ENCODE measurements at places on chromosomes 11 and 22.
A peak's percentile ranks its signal among the peaks of the same experiment; 100 is the strongest.

- no peak for DNase-seq
These were observed 84.8 kb downstream of the UVRAG start for GRCh38 chr11:75899806-75900205.

- DNase-seq, result no peak
These were observed 148.5 kb upstream of the HSD17B12 start for GRCh38 chr11:43532041-43532440.

DNA sequence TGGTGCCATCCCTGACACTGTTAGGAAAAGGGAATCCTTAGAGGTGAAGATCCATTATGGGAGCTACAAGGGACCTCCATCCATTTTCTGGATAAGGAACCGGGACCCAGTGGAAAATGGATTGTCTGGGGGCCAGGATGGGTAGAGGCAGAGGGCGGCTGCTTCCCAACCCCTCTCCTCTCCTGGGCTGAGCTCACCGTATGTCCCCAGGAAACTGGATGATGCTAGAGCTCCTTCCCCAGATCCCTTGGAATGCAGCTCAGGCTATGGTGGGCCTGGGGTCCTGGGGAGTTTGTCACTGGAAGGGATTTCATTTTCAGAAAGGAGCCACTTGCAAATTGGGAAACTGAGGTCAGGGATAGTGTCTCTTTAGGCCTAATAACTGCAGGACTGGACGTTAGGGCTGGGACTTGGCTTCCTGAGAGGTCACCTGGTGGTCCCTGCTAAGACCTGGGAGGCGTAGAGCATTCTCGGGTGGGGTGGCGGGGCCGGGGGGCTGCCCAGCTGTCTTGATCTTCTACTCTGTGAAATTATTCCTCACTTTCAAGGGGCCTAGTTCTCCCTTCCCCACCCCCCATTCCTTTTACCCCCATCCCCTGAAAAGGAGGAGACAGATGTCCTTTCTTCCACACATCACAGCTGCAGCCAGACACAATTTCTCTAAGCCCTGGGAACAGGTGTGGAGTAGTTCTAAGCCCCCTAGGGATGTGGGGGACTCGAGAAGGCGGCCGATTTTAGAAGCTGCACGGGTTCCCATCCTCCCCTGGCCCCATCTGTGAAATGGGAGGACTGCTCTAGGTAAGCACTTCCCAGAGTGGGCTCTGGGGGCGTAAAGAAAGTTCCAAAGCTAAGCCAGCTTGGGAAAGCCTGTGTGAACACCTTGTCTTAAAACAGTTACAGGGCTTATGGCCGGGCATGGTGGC, 99.8 kb downstream of the PKNOX2 start:
- no peak for DNase-seq

DNA sequence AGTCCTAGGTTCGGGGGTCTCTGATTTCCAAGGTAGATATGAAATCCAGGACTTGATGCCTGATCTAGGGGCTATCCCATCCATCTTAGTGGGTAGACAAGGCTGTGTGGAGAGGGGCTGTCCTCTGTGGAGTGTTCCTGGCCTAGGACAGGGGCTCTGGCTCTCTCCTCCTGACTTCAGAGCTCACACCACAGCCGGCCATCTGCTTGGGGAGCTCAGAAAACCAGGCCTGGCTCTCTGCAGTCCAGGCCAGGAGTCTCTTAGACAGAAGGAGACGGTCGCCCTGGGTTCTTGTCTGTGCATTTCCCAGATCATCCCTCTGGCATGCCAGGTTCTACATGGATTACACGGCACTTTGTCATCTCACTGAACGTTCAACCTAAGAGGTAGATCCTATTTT, 17.9 kb downstream of the TUB start:
- DNase-seq, result no peak

DNA sequence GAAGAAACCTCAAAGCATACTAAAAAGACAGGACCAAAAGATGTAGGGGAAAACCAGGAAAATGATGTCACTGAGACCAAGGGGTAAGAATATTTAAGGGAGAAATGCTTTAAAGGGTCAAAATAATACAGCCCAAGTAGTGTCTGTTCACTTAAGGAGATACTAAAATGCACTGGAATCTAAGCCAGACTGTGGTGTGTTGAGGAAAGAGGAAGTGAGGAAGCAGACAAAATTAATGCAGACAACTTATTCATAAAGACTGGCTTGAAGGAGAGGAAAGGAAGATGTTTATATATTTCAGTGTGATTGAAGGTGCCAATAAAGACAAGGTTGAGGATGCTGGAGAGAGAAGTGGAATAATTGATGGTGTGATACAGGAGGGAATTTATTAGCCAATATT, 15.7 kb downstream of the ZNF215 start:
- no peak for DNase-seq

- no peak for DNase-seq
These were observed 15.3 kb upstream of the RASL10A start for GRCh38 chr22:29330753-29331152.

DNA sequence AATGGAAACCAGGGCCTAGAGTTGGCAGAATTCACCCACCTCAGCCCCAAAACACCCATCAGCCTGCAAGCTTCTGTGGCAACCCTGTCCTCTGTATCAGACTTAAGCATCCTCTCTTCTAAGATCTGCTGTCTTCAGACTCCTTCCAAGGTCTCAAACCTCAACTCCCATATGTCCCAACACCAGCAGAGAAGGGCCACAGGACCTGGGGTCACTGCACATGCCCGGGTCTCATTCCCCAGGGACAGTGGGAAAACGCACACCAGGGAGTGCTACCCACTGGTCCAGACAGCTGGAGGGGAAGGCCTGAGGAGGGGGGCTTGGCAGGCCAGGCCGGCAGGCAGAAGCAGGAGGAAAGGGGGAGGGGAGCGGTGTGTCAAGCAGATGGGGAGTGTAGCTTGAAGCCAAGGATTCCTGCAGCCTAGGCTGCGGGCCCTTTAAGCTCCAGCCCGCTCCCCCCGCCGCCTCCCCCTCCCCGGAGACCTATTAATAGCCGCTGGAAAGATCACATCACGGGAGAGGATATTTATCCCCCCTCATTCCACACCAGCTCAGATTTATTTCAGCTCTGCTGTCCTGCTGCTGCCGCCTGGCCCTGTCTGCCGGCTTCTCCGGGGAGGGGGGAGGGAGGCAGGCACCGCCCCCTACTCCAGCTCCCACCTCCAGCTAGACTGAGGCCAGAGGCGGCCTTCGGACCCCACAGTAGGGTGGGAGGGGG, 16.7 kb downstream of the BCL9L start:
- DNase-seq, result peak; percentile 56

DNA sequence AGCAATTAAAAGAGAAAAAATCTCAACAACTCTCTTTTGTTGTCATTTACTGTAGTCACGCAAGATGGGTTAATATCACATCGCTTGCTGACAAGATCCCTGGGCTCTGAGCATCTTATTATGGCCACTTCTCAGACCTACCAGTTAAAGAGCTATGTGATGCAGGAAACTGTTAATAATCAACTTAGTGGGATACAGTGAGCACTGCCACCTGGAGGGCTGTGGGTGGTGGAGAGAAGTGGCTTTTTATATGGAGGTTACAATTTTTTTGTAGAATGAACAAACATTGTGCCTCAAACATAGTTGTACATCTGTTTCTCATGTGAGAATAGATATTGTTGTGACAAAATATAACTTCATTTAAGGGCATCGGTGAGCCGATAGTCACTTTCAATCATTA, 181.0 kb downstream of the TENM4 start:
- no peak for DNase-seq

DNA sequence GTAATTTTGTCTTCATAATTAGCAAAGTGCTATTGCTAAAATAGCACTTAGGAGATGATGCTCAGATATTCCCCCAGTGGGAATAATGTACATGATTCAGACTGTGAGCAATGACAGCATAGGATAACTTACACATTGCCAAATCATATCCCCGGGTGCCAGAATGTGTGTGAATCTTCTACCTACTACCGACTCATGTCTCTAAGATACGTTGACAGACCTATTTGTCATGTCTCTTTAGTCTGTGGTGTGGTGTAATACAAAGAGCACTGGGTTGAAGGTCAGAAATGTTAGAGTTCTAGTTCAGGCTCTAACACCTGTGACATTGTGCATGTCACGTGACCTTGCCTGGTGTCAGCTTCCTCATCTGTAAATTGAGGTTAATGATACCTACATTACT, 31.0 kb upstream of the PICALM start:
- DNase-seq, result no peak

DNA sequence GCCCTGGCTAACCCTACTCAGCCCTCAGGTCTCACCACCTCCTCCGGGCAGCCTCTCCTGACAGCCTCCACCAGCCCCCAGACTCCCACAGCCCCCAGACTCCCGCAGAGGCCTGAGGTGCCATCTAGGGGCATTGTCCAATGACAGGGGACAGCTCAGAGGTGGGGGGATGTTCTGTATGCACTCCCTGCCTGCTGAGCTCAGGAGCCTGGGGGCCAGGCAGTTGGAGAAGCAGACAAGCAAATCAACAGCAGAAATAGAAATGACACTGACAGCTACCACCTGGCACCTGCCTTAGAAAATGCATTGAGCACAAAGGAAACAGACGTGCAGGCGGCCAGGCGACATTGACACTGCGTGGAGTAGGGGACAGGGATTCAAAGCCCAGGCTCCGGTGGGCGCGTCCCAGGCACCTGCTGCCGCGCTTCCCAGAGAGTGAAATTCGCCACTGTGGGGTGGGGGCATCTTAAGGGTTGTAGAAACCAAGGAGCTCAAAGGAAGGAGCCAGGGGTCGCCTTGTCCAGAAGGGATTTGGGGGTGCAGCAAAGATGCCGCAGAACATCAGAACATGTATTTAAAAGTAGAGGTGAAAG, 22.5 kb upstream of the WNT7B start:
- DNase-seq, result peak; percentile 89

- no peak for DNase-seq
These were observed 8.6 kb downstream of the GAL start for GRCh38 chr11:68692871-68693483.

DNA sequence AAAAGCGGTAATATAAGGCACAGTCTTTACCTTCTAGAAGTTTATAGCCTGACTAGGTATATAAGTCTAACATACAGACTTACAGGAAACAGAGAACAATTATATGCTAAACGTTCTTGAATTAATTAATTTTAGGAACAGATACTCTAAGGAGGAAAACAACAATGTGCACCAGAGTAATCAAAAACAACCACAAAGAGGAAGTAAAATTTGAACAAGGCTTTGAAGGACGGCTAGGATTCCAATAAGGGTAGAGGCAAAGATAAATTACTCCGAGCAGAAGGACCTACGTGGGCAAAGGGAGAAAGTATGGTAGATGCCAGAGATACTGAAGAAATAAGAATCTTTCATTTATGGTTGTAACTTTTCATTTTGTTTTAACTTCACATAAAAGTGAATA, 54.4 kb downstream of the ENTHD1 start:
- DNase-seq, result no peak

GRCh38 chr11:69287968-69288882, 5.7 kb upstream of the MYEOV start:
- no peak for DNase-seq

DNA sequence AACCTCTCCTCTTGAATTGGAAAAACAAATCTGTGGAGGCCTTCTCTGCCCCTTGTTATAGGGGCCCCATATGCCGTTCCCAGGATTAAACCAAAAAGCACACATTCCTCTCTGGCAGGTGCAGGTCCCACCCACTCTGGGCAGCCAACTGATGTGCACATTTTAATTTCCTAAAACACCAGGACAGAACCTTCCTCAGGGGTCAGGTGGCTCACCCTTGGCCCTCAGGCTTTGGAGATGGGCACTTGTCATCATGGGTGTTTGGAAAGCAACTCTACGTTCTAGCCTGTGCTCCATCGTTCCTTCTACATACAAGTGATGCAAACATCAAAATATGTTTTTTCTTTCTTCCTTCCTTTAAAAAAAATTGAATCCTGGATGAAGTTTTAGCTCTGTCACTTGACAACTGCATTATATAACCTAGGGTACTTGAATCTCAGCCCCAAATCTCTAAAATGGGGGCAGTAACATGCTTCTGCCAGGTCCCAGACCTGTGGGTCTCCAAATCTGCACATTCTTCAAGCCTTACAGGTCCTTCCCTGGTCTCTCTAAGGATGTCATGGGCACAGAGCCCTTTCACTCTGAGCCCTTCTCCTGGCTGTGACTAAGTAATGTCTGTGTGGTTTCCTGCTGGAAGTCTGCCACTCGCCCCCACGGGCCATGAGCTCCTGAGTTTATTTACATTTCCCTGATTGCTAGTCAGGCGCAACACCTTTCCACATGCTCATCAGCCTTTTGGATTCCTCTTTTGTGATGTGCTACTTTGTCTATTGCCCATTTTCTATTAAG, 43.8 kb downstream of the KCNQ1OT1 start:
- DNase-seq, result peak; percentile 40

DNA sequence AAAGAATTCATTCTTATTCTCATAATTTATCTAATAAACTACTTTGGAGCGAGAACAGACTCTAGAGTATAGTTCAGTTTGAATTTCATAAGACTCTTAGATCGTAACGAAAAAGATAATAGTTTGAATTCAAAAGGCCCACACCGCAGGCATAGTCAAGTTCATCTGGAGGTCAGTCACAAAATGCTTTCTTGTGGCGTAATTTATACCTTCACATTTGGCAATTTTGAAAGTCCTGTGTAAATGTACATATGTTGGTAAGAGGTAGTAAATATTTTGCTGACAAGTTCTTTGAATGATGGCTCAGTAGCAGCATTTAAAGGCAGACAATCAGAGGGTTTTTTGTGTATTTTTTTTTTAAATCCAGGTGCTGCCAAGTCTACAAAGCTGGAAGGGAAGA, 88.1 kb downstream of the TEAD1 start:
- no peak for DNase-seq

DNA sequence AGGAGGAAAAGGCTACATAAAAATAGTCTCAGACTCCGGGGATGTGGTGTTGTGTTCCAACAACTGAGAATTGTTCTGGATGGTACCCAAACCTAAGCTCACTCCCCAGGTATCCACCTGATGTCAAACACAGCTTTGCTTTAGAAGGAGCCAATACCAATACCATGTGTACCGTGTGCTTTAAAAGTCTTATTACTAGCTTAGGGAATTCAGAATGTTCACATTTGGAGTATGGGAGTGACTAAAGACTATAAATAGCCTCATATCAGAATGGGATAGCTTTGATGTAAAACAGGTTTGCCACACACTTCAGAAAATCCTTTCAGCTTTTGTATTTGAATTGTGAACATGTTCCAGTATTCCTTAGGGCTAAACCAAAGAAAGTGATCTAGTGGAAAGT, 248.7 kb upstream of the ARHGAP42 start:
- no peak for DNase-seq

GRCh38 chr22:44147821-44148574, 32.7 kb upstream of the PARVG start:
- DNase-seq, result no peak

DNA sequence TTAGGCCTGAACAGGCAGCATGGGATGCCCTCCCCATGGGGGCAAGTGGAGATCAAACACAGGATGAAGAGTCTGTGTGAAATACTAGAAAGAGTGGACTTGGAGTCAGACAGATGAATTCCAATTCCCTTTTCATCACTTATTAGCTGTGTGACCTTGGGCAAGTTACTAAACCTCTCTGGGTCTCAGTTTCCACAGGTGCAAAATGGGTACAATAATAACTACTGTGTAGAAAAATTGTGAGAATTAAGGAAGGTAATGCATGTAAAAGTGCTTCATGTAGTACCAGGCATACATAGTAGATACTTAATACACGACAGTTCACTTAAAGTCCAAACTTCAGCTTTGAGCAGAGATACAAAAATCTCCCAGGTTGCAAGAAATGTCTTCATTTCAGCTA, 176.4 kb downstream of the DSCAML1 start:
- no peak for DNase-seq

- DNase-seq, result no peak
These were observed 30.8 kb downstream of the MYH9 start for GRCh38 chr22:36356708-36357624.
